Left colon (tissue), 2 donors: ENCODE measurements at places on chromosomes 13 and 19. TPM values are rescaled to one million over a fixed set of nuclear protein-coding genes. Genes with fewer than 3 reads are reported as not detected.

DNA sequence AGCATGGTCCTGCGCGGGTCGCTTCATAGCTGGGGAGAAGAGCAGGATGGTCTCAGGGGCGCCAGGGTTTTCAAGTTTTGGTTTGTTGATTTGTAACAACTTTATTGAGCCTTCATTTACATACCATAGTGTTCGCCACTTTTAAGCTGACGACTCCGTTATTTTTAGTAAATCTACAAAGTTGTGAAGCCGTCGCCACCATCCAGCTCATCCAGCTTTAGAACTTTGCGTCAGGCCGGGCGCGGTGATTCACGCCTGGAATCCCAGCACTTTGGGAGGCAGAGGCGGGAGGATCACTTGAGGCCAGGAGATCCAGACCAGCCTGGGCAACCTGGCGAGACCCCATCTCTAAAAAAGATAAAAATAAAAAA, 404 bp downstream of the C19orf44 start:
- DNase-seq, result peak; percentile 42

GRCh38 chr13:111854403-111854802, 212.5 kb upstream of the SOX1 start:
- DNase-seq, result no peak

DNA sequence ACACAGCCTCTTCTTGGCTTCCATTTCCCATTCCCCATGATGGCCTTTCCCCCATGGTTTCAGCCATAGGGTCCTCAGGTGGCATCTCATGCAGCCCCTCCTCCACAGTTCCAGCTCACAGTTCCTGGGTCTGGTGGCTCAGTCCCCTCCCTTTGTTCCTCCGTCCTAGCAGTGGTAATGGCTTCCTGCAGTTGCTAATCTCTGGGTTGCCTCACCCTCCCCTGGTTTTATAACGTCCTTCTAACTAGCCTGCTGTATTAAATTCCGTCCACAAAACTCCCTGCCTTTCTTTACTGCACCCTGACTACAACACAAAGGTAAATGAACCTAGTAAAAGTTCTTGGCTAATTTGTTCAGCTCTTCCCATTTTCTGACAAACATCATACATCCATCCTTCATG, 30.9 kb downstream of the CCDC70 start:
- no peak for DNase-seq

Gene ATP4A
- total RNA-seq, result not detected

Gene ZIC2
- total RNA-seq, result 0.27 TPM

Gene ARHGAP33
- 10.1 TPM for total RNA-seq

DNA sequence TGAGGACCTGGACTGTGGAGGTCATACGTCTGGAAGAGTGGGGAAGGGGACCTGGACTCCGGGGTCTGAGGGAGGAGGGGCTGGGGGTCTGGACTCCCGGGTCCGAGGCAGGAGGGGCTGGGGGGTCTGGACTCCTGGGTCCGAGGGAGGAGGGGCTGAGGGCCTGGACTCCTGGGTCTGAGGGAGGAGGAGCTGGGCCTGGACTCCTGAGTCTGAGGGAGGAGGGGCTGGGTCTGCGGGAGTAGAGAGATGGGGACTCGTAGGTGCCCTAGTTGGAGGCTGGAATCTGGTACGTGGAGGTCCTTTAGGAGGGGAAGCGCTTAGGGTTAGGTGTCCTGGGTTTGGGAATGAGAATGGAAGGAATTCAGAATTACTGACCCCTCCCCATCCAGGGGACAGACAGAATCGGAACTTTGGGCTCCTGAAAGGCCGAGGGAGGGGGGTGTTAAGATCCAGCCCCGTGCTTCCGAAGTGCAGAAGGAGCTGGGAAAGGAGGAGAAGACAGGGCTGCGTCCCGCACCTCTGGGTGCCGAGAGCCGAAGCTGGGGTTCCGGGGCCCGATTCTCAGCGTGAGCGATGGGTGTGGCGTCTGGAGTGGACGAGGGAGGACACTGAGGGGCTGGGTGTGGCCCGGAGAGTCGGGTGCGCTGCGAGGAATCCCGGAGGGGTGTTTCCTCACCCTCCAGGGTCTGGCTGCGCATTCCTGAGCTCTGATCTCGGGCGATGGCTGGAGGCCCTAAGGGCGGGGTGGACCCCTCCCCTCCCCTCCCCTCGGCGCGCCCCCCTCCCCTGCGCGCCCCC, 608 bp downstream of the MYADM start:
- peak; percentile 71 for DNase-seq

DNA sequence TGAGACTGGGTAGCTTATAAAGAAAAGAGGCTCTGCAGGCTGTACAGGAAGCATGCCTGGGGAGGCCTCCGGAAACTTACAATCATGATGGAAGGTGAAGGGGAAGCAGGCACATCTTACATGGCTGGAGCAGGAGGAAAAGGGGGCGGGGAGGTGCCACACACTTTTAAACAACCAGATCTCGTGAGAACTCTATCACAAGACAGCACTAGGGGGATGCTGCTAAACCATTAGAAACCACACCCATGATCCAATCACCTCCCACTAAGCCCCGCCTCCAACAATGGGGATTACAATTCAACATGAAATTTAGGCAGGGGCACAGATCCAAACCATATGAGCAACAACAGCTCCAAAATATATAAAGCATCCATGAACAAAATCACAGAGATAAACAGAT, 46.5 kb upstream of the GTF2F2 start:
- DNase-seq, result no peak

DNA sequence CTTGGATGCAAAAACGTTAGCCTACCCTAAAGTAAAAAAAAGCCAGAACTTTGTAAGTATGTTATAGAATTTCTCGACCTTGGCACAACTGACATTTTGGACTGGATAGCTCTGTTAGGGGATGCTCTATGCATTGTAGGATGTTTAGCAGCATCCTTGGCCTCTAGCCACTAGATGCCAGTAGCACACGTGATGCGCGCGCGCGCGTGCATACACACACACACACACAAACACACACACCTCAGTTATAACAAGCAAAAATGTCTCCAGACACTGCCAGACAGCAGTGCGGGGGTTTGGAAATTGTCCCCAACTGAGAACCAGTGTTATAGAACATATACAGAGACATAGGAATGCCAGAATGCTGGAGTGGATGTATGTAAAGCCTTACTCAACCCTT, 17.2 kb downstream of the ZNF226 start:
- no peak for DNase-seq

DNA sequence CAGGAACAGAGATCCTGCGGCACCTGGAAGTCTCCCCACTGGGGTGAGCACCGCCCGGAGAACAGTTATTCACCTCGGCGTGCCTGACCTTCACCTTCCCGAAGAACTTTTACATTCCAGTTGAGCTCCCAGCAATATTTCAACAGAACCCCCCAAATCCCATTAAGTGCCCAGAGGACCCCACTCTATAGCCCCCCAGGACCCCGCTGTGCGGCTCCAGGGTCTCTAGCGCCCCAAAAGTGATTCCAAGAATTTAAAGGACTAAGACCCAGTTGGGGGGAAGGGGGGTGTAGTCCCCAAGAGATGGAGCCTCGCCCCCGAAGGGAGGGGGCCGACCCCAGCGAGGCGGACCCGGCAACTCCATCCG, 480 bp downstream of the GPR108 start:
- DNase-seq, result no peak

GRCh38 chr19:29675650-29676186, 10.5 kb downstream of the PLEKHF1 start:
- no peak for DNase-seq

DNA sequence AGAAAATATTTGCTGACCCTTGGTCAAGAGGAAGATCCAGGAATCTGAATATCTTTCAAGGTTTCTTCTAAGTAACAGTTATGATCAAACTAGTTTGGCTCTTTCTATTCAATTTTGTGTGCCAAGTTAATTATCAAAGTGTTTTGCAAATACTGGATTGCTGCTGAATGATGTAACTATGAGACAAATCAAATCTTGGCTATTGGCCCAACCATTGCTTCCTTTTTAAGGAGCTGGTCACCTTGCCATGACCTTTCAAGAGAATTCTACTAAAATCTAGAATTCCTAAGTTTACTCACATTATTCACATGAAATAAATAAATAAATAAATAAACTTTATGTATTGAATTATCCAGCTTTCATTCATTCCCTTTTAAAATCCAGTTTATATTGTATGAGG, 371.8 kb downstream of the SLITRK6 start:
- no peak for DNase-seq

GRCh38 chr13:95235199-95235756, 66.0 kb downstream of the ABCC4 start:
- no peak for DNase-seq

GRCh38 chr13:54627646-54628372, 1599.2 kb downstream of the OLFM4 start:
- DNase-seq, result no peak

GRCh38 chr19:16148443-16149229, 5.2 kb downstream of the HSH2D start:
- DNase-seq, result no peak

DNA sequence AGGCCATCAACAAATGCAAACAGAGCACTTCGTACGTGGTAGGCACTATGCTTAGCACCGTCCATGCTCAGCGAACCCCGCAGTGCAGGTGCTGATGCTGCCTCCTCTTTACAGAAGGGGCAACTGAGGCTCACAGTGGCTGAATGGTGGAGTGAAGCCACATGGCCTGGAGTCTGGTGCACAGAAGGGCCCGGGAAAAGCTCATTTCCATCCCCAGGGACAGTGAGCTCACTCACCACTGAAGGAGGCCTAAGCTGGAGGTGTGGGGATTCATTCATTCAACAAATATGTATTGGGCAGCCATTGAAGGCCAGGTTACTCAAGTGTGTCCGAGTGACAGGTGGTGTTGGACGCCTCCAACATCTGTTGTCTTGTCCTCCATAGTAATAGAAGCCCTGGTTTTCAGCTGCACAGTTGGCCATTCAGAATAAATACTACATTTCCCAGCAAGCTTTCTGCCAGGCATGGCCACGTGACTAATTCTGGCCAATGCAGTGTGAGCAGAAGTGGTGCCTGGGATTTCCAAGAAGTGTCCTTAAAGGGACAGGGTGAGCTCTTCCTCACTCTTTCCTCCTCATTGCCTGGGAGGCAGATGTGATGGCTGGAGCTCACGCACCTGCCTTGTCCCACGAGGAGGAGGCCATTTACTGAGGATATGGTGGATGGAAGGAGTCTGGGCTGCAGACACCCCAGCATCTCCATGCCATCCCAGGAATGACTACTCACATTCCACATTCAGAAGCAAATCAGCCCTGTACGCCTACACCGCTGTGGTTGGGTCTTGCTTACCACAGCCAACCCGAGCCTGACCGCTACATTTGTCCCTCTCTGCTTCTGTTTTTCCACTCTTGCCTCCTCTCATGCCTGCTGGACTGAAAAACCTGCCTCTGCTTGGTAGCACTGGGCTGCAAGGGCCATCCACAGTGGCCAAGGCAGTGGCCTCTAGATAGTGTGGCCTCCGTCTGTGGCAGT, 2.3 kb upstream of the ZNRF4 start:
- DNase-seq, result no peak

DNA sequence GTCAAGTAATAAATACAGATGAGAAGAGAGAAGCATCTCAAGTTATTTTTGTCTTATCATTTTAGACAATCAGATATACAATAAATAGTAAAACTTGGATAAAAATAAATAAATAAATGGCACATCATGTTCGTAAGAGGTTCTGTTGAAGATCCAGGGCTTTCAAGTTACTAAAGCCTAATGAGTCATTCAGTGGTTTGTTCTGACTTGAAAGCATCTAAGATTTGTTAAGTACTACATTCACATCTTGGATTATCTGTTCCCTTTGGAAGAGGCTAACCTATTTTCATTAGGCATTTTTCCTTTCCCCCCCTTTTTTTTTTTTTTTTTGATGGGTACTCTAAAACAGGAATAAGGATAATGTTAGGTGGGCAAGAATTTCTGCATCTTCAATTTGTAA, 429.3 kb downstream of the PCDH20 start:
- DNase-seq, result no peak

Gene GPR4
- 1.5 TPM for total RNA-seq

GRCh38 chr19:32674153-32674930, 638 bp downstream of the ANKRD27 start:
- DNase-seq, result no peak
